ENCODE measurements at places on chromosomes 5 and 9.
A peak's percentile ranks its signal among the peaks of the same experiment; 100 is the strongest.

GRCh38 chr5:68443091-68443490, 227.5 kb downstream of the PIK3R1 start:
- no peak for DNase-seq

DNA sequence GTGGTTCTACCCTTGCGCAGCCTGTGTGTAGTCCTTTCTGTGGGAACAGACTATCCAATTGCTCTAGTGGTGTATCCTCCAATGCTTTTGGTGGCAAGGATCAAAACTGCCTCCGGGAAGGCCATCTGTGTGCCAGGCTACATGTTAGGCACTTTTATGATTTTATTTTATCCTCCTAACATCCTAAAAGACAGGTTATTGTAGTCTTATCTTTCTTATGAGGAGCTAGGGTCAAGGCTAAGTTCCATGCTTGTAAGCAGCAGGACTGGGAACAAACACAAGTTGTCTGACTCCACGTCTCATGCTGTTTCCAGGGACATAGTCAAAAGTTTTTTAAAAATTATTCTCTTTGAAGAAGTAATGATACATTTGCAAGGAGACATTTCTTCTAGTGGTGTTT, 278.7 kb upstream of the ADAMTSL1 start:
- no peak for DNase-seq

DNA sequence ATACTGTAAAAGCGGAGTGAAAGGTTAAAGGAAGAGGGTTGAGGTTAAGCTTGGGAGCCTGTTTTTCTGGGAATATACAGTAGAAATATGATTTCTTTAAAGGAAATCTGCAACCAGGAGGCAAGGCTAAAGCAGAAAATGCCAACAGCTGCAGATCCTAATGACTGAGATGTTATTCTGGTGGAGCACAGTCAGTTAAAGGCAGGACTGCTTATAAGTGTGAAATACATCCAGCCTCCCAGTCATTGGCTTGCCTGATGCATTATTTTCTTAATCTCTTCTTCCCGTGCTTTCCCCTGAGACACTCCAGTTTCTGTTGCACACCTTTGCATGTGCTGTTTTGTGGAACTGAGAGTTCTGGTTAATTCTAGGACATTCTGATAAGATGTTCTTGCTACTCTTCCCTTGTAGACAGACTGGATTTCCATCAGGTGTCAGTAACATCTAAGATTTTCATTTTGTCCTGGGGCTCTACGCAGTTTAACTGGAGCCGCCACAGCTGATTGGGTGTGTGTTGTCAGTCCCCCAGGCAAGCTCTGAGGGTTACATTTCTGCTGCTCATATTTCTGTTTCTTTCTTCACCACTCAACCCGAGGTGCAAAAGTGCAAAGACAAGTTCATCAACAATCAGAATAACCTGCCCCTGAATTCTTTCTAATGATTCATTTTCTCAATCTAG, 44.4 kb downstream of the CAST start:
- no peak for DNase-seq

DNA sequence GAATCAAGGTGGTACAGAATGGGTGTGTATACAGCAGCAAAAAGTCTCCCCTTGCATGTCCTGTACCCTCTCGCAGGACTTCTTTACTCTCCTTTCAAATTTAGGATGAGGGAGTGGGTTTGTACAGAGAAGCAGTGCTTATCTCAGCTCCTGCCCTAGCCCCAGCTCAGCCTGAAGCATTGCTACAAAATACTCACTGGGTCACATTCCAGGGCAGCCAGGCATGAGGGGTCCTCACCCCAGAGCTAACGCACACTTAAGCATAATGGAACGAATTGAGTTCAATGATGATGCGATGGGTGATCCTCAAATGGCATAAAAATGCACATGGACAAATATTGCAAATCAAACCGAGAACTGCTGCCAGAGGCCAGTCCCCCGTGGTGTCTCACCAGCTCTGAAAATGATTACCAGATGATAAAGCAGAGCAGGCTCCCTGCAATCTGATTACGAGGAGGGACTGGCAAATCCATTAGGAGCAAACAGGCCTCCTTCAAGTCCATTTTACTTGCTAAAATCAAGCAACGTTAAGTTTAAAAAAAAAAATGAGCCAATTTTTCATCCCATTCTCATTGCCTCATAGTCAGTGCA, 231.6 kb upstream of the TAS2R1 start:
- no peak for DNase-seq

GRCh38 chr5:57900381-57900944, 417.9 kb upstream of the ACTBL2 start:
- DNase-seq, result no peak

DNA sequence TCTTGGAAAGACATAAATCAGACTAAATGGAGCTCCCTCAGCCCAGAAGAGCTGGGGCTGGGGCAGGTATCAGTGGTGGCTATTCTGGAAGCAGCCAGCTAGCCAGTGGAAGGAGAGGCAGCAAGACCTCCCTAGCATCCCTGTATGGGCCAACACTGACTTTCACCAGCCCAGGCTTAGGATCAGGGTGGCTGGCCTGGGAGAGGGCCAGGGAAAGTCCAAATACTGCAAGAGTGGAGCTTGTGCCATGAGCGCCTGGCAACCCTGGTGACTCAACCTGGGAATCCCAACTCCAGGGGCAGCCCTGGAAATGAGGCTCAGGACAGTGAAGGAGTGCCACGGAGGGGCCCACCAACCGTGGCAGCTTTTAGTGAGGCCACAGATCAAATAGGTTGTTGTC, 7.6 kb upstream of the IRF1 start:
- peak; percentile 69 for DNase-seq

DNA sequence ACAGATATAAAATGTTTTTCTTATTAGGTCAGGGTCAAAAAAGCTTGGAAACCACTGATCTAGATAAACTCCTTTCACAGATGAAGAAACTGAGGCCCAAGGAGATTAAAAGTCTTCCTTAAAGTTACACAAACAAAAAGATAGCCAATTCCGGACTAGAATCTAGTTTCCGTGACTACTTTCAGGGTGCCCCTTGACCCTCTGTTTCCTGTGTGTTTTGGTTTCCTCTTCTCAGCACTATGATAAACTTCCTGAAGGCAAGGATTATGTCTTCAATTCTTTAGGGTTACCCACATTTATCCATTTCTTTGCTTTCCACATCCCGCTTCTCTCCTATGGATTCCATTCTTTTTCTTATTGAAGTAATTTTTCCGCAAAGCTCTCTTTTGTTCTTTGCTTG, 83.1 kb downstream of the ADAMTS12 start:
- DNase-seq, result no peak

- no peak for DNase-seq
These were observed 45.5 kb upstream of the SPATA31E1 start for GRCh38 chr9:87836951-87837705.

DNA sequence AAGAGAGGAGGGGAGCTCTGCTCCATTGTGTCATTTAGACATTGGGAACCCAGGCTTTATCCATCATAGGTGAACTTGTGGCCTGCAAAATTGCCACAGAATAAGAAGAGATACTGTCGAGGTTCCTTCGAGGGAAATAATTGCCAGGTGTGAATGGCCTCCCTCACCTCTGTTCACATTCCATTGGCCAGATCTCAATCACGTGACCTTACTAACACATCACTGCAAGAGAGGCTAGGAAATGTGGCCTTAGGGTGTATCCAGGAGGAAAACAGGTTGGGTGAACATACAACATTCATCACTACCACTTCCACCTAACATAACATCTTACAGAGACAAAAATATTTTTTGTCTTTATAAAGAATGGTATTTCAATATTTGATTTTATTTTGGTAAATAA, 182.1 kb downstream of the FBXL7 start:
- no peak for DNase-seq

DNA sequence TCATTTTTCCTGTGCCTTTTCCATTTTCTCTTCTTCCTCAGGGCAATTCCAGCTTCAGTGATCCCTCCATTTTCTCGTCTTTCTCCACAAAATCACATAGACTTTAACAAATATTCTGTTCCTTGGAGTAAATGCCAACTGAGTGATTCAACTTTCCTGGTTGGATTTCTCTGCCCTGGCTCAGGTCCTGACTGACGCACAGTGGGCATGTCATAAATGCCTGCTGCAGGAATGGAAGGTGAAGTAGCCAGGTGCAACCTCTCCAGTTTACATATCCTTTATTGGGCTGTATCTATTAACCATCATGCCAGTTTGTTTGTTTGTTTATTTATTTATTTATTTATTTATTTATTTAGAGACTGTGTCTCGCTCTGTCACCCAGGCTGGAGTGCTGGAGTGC, 95.1 kb downstream of the MEF2C start:
- DNase-seq, result no peak

DNA sequence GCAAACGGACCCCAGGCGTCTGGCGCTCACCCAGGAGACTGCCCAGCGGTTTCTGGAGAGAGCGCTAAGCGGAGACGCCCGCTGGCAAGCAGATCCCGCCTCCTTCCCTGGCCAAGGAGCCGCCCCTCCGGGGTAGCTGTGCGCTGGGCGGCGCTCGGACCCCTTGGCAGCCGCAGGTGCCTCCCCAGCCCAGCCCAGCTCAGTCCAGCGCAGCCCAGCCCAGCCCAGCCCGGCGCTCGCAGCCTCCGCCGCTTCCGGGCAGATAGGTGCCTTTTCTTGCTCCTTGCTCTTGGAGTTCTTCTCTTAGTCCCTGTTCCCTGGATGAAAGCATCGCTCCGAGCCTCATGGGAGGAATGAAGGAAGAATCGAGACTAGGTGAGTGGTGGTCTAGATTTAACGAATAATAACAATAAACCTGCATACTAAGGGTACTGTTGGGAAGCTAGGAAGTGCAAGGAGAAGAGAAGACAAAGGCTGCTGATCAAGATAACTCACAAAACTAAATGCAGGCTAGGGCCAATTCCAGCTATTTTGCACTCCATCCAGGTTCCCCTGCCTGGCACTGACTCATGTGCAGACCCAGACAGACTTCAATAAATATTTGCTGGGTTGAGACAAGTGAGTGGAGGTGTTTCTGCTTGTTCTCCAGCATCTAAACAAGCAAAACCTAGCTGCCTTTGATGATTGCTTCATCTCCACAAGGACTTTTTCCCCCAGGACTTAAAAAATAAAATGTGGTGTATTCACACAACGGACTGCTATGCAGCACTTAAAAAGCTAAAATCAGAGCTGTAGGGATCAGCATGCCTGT, at the start of gene STK32A:
Gene STK32A (plus strand): TSS at position 202 of the 811 bp plus-strand sequence. CDS start 4,609 bp downstream, outside the sequence.
- DNase-seq, result no peak

Measured in amniotic epithelial cell (primary cell).